ENCODE measurements at places on chromosomes 11 and 22. TPM values are rescaled to one million over a fixed set of nuclear protein-coding genes. Genes with fewer than 3 reads are reported as not detected.

GRCh38 chr22:21972806-21973205 is 9.8 kb downstream of the TOP3B start:
- DNase-seq, result no peak

GRCh38 chr11:94169516-94169915 is 40.9 kb downstream of the PANX1 start:
- no peak for DNase-seq

DNA sequence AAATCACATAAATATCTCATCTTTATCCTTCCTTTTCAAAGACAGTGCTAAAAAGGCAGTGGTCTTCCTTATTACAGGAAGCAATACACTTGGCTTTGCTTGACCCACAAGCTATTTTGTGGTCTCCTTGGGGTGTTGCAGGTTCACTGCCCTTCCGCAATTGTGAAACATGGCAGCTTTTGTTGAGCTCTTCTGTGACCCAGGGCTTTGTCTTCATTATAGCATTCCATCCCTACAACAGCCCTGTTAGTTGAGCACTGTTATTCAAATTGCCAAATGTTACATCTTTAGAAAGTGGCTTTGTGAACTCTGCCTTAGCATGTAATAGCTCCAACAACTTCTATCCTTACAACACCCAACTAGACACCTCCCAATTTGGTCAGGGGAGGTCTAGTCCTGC is 107.1 kb downstream of the OPCML start:
- DNase-seq, result no peak

DNA sequence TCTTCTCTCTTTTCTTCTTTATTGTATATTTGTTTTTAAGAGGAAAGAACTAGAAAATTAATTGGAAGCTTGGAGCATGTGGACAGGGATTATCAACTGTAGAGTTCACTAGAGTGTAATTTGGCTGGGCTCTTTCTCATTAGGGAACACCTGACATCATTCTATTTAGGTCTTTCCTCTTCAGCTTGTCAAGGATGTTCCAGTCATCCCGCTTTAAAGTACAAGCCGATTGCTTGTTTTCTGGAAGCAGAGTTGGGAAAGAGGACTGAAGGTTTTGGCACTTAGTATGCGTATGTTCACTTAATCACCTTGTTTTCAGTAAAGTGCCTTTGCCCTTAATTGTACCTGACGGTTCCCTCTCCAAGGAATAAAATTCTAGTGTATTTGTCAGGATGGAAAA is 111.6 kb downstream of the WNT11 start:
- no peak for DNase-seq

DNA sequence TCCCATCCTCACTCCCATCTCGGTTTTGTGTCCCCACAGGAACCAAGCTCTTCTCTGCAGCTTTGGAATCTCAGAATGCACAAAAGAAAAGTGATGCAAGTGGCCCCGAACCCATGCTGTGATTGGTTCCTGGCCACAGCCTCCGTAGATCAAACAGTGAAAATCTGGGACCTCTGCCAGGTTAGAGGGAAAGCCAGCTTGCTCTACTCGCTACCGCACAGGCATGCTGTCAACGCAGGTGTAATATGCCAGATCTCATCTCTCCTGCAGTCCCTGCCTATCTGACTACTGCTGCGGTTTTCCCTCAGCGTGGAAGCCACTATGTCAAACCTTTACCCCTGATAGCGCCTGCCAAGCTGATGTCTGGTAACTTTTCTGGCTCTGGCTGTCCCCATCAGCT is 200.5 kb upstream of the LRRC4C start:
- no peak for DNase-seq

GRCh38 chr11:4393858-4394223 is 339 bp upstream of the TRIM21 start:
- DNase-seq, result no peak

- no peak for DNase-seq
These were observed 183.4 kb upstream of the MTMR2 start for GRCh38 chr11:96107143-96107824.

DNA sequence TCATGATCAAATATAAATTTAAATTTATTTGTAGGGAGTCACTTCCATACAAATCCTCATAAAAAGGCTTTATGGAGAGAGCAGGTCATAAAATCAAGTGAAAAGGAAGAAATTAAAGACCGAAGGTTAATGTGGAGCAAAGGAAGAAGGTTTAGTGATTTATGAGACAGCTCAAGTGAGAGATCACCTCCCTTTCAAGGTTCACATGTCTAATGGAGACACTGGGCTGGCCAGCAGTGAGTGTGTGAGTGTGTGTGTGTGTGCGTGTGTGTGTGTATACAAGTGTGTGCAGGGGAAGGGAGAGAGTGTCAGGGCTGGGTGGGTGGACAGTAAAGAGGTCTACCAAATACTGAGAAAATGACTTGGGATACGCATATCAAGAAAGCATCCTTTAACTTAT is 251.2 kb downstream of the FAT3 start:
- DNase-seq, result no peak

DNA sequence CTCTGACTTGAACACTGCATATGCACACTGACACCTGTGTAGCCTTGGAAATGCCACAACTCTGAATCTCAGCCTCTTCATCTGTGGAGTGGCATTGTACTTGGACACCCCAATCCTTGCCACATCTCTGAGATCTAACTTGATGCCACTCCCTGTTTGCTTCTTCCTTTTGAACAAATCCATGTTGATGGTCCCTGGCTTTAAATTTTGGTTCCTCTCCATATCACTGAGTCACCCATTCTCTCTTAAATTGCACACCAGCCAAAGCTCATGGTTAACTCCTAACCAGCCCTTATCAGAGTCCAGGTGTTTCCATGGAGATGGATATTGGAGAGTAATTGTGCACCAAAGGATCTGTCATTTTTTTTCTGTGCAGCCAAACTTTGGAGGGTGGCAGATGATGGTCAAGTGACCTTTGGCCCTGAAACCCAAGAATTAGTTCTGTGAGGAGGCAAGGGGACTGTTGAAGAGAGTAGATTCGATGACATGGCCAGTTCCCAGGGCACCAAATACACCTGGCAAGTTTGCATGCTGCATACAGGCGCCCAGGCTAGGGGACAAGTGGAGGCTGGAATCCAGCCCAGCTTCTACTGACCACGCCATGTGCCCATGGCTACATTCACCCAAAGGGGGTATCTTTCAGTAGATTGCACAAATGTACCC is 25.1 kb upstream of the PAMR1 start:
- no peak for DNase-seq

- DNase-seq, result no peak
These were observed 66.1 kb upstream of the ARHGAP20 start for GRCh38 chr11:110778343-110778742.

GRCh38 chr11:79392161-79392560 is 48.7 kb downstream of the TENM4 start:
- no peak for DNase-seq

DNA sequence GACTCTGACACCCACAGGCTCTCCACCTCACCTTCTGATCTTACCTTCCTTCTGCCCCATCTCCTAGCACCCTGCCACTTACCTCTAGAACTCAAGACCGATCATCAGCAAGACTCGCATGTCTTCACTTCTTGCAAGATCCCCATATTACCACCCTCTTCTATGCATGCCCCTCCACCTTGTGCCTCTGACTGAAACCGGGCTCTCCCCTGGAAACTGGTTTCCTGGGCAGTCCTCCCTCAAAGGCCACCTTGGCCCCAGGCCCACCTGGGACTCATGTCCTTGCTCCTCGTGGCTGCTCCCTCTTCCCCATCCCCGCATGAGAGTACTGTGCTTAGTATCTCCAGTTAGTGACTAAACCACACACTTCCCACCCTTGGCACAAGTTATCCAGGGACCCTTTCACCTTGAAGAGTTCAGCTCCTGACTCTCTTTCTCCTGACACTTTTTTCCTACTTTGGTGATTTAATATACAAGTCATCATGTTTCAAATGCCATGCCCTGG is 136.7 kb downstream of the SPATA19 start:
- no peak for DNase-seq

DNA sequence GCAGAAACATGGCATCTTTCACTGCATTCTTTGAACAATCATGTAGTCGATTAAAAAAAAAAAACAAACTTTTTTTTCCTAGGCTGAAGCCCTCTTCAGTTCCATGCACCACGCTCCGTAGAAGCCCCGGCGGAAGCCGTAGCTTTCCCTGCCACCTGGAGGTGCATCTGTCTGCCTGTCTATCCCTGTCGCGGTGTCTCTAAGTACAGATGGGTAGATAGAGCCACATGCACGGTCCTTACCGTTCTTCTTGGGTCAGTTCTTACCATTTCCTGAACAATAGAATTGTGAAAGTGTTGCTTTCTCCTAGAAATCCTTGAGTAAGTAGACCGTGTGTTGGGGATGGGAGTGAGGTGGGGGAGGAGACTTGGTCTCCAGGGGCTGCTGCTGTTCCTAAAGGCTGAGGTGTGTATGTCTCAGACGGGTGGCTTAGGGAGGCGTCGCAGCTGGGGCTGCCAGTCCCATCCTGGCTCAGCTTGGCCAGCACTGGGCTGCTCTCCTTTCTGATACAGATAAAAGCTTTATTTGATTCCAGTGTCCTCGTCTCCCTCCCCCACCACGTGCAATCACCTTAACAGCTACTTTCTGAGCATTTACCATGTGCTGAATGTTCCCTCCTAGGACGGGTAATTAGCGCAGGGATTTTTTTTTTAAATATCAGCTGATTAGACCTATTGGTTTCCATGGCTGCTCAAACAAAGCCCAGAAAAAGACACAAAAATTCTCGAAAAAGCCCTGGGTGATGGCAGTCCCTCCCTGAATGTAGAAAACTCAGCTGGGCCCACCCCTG is 46.8 kb downstream of the MACROD1 start:
- DNase-seq, result no peak

DNA sequence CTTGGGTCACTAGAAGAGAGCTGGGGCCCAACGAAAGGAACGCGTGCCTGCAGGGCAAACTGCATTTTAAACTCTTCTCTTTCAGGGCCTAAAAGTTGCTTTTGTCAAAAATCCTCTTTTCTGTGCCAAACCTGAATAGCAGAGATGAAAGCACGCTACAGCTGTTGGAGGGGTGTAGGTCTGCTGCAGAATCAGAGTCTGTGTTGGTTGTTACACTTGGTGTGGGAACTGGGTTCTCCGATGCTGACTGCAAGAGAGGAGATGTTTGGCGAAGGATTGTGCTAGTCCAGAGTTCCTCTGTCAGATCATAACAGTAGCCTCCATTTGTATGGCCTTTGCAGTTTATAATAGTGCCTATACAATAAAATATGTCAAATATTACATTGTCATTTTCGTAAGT is 41.8 kb downstream of the BARX2 start:
- no peak for DNase-seq

DNA sequence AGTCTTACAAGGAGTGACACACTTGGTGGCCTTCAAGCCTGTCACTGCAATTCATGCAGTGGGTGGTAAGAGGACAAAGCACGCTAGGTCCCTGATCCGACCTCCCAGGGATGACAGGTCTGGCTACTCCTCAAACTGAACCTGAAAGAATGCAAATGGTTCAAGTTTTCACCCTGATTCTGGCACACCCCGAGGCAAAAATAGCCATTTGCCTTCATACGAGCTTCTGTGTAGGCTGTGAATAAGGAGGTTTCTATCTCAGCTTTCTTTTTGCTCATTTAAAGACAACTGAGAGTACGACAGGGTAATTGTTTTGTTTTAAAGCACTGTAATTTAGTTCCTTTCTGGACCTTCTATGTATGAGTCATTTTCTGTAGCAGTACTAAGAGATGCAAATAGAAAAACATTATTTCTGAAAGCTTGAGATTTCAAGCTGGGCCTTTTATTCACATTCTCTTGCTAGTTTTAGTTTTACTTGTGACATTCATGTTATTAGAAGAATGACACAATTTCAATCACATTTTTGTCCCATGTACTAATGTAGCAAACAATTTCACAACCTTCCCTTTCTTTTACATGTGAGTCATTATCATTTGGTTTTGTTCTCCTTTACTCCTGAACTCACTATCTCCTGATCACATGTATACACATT is 56.6 kb upstream of the FDX1 start:
- DNase-seq, result no peak

GRCh38 chr11:90218606-90219005 is 4.2 kb downstream of the CHORDC1 start:
- no peak for DNase-seq

GRCh38 chr11:65615950-65616574 is 486 bp downstream of the PCNX3 start:
- no peak for DNase-seq

DNA sequence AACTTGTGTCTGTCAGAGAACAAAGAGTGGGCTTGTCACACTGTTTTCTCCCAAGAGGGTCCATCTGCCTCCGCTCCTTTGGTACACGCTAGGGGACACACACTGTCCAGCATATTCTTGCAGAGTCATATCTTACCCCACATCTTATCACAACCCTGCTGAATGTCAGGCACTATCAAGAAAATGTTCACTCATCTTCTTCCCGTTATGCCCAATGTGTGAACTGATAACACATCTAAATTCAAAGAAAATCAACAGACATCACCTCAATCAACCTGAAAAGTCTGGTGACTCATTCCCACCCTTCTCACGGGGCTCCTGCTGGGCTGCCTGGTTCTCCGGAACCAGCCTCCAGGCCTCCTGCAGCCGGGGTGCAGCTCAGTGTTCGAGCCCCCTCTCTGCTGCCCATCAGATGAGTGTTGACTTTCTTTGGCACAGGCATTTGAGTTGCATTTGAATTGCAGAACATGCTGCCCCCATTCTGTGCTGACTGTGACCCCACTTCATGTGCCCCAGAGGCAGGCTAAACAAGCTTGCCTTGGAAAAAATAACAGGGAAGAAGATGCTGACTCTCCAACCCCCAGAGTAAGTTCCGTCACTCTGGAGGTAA is 19.4 kb downstream of the GRAP2 start:
- no peak for DNase-seq

DNA sequence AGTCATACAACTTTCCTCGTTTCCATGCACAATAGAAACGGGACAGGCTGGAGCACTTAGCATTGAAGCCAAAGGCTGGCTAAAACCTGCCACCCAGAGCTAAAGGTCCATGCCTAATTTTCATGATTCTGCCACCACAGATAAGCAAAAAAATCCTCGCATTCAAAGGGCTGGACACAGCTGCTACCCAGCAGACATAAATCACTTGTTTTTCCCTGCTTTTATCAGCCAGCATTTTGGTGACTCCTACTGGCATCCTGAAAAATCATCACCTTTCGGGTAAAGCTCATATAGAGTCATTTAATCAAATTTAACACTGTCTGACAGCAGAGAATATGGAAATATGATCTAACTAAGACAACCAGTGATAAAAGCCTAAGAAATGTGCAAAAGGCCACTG is 37.9 kb downstream of the ALG9 start:
- no peak for DNase-seq

The HBB gene
- polyA plus RNA-seq, result 10.1 TPM

The ENTHD1 gene
- not detected for polyA plus RNA-seq

The YPEL4 gene
- 3.5 TPM for polyA plus RNA-seq

The LARGE1 gene
- polyA plus RNA-seq, result 34.5 TPM

The PDXP gene
- 15.1 TPM for polyA plus RNA-seq

The PANX1 gene
- 13.2 TPM for polyA plus RNA-seq

The TMPRSS5 gene
- polyA plus RNA-seq, result 0.66 TPM

The KDM4D gene
- 0.92 TPM for polyA plus RNA-seq

The PPME1 gene
- polyA plus RNA-seq, result 33.4 TPM

Measured in urinary bladder (tissue), 4 donors.